ENCODE measurements at places on chromosomes 2 and 18.

DNA sequence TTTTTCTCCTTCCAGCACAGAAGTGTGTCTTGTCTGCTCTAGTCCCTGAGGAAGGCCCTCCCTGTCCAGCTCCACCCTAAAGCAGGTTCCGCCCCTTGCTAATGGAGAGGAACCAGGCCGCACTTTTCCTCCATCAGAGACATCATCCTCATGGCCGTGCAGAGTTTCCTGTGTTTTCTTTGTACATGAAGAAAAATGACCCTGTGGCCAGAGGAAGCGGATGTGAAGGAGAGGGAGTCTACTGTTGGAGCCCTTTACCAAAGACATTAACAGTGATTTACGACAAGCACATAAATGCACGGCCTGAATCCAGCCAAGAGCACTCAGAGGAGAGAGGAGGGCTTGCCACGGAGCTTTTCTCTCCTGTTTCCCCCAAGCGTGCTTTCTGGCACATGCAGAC lies 109.5 kb downstream of the RNF144A start:
- no peak for DNase-seq

GRCh38 chr2:70347831-70348230 lies 46.0 kb upstream of the FAM136A start:
- DNase-seq = no peak

DNA sequence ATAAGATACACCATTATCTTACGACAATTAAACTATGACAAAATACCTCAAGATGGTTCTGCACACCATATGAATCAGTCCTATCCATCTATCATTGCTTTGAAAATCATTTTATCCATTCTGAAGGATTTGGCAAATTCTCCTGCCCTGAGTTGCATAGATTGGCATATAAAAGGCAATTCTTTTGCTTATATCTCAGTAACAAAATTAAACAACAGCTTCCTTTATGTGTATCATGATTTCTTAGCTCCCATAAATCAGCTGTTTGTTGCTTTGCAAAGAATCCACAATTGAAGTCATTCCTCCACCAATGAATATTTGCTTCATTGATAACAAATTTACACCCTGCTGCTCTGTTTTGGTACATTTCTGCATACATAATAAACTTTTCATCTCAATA lies 61.7 kb downstream of the ITGB6 start:
- DNase-seq = no peak

- DNase-seq = no peak
Observed at GRCh38 chr18:7568426-7568825, 1.3 kb downstream of the PTPRM start.
